Skin of body (tissue), 3 donors: ENCODE measurements at places on chromosomes 12 and 14.

- DNase-seq = no peak
Measured at GRCh38 chr12:124938108-124938507, 23.7 kb upstream of the UBC start.

DNA sequence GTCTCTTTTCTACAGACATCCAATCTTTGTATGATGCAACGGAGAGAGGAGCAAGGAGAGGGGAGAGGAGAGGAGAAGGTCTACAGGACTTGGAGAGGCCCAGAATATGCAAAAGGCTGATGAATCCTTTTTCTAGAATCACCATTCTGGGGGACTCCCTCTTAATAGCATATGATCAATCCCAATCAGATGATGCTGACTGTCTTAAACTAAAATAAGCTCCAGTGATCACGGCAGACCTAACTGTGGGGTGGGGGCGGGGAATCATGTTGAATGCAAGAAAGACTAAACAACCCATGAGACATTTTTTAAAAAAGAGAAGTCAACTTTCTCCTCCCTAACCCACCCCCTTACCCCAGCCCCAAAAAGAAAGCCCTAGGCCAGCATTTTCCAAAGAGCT lies 33.4 kb downstream of the BTBD7 start:
- DNase-seq = no peak

GRCh38 chr14:63781686-63782085 lies 53.8 kb upstream of the SGPP1 start:
- no peak for DNase-seq

GRCh38 chr12:115450710-115451109 lies 766.7 kb upstream of the TBX3 start:
- DNase-seq = no peak

DNA sequence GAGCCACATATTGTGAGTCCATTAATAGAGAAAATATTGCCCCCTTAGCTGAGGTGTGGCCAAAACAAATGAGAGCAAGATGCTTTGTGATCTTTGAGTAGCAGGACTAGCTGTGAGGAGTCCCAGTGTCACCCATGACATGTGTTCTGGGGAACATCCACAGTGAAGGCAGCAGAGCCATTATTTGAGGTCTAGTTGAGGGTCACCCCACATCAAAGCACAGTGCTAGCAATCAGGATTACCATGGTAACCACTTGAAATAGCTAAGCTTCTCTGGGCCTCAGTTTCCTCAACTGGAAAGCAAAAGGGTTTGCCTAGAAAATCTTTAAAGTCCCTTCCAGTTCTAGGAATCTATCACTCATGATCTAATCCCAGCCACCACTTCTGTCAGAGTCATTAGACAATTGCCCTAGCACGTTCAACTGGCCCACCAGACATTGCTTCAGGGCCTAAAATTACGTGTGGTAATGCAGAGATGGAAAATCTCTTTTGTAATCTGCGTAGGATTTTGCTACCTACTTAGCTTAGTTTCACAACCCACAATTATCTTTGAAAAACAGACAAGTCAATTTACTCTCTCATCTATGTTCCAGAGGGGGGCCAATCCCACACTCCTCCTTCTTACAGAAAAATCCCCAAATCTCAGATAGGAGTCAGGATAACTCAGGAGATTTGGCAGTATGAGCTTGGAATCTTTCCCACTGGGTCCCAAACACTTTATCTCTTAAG lies 251.2 kb upstream of the EGLN3 start:
- no peak for DNase-seq

DNA sequence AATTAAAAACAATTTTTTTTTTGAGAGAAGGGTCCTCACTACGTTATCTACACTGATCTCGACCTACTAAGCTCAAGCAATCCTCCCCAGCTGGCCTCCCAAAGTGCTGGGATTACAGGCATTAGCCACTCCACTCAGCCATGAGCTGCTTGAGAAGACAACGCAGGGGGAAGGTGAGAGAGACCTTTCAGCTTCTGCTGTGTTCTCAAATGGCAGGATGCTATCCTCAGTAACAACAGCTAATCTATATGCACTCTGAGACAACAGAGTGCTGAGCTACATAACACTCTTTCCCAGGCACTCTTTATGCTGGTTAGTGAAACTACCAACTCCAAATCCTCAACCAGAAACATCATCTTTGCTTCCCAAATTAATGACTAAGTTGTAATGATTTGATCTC lies 526.1 kb downstream of the CCER1 start:
- no peak for DNase-seq

GRCh38 chr14:28821993-28822392 lies 55.4 kb downstream of the FOXG1 start:
- DNase-seq = no peak

- no peak for DNase-seq
Measured at GRCh38 chr12:122063694-122064024, 14.9 kb upstream of the MLXIP start.

DNA sequence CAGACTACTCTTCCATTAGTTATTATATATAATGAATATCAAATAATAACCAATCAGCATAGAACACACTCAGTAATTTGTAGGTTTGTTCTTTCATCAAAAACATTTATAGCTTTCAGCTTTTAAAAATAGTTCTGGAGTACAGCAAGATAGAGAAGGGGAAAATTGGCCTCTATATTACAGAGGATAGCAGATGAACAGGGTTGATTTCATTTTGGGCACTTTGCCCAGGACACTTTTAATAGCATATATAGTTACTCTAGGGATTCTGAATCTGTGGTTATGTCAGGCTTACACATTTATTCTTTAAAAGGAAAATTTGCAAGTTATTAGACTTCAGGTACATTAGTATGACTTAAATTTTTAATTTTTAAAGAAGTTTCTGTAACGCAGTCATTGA lies 52.6 kb downstream of the IFT81 start:
- DNase-seq = peak; percentile 69

DNA sequence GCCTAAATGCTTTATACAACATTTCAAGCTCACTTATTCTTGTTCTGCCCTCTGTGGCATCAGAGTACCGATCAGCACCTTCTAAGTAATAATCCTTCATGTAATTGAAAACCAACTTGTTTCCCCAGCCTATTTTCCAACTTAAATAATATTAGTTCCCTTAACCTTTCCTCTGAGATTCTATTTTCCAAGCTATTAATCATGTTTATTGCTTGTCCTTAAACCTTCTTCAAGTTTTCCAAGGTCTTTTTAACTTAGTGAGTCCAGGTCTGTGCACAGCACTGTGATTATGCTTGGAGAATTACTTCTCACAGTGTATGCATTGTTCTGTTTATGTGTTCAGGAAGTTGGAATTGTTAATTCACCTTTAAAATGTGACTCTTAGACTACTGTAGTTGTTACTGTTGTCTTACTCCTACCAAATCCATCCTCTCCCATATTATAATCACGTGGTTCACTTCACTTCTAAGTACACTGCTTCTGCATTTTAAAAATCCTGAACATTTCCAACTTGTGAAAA lies 1039.3 kb upstream of the FOXG1 start:
- no peak for DNase-seq

DNA sequence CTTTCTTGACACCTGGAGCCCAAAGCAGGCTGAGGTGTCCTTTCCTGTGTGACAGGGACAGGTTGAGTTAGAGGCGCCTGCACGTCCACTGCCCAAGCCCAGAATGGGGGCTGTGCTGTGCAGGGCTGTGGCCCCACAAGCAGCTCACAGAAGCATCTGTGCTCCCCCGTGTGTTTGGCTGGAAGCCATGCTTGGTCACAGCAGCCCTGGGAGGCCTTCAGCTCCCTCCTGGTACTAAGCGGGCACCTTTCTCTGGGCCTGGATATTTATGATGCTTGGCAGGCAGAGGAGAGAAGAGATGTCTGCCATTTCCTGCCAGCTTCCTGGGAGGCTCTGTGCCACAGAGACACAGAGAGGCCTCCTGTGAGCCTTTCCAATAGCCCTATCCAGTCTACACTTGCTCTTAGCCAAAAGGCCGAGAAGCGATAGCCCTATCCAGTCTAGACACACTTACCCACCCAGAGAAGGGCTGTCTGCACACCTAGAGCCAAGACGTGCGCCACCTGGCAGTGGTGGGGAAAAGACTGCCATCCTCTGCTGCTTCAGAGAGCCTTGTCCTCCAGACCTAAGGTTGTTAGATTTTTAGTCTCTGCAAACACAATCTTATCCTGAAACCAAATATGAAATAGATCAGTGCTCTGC lies 117.4 kb downstream of the GCH1 start:
- no peak for DNase-seq

GRCh38 chr12:22978962-22979361 lies 354.0 kb downstream of the ETNK1 start:
- DNase-seq = no peak

GRCh38 chr14:101992708-101993107 lies 28.3 kb downstream of the DYNC1H1 start:
- no peak for DNase-seq

DNA sequence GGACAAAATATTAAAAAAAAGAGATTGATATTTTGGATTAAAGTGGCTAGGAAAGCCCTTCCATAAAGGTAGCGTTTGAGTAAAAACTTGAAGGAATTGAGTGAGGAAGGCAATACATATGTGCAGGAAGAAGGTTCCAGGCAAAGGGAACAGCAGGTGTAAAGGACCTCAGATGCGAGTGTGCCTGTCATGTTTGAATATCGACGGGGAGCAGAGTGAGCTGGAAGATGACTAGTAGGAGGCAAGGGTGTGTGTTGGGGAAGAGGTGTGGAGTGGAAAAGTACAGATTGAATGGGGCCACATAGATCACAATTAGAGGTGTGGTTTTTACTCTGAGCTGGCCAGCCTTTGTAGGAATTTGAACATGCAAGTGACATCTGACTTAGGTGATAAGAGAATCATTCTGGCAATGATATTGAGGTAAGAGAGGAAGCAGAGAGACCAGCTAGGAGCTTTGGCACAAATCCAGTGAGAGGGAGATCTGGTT lies 15.0 kb upstream of the FBXO33 start:
- no peak for DNase-seq

GRCh38 chr12:116808113-116809105 lies 70.3 kb downstream of the RNFT2 start:
- no peak for DNase-seq

DNA sequence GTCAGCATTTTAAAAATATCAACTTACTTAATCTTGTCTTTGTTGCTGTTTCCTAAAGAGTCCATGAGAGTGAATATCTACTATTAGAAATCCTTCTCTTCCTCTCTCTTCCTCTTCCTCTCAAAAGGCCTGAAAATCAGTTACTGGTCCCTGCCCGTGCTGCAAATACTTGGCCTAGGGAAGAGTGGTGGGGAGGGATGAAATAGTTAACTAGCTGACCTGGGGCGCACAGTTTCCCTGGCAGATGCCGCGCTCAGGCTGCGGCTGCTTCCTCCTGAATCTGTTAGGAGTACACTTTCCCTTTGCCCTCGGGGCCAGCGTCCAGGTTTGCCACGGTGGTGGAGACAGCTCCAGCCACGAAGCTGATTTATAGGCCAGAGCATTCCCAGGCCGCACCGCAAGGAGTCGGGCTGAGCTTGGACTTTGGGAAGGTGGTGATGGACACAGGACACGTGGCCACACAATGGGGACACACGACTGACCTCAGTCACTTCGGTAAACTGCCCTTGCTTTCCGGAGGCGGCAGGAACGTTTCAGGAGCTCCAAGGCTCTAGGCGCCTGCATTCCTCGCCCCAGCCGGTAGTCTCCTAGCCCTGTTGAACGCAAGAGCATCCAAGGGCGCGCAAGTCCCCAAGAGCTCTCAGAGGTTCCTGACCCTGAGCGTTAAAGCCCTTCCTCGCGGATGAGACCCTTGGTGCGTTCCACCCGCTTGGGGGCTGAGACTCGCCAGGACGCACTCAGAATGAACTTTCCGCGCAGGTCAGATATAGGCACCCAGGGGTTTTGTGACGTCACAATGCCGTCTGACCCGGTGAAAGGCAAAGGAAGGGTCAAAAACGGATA lies 7.1 kb upstream of the ASCL1 start:
- DNase-seq = no peak

- DNase-seq = no peak
Measured at GRCh38 chr12:88782351-88782750, 202.1 kb upstream of the KITLG start.

- DNase-seq = peak; percentile 48
Measured at GRCh38 chr14:59293935-59294661, 105.6 kb downstream of the DAAM1 start.

- DNase-seq = no peak
Measured at GRCh38 chr12:107178776-107179175, 85.4 kb upstream of the CRY1 start.

GRCh38 chr12:114213055-114213581 lies 192.8 kb downstream of the TBX5 start:
- DNase-seq = no peak

GRCh38 chr12:104747330-104747729 lies 210.8 kb downstream of the SLC41A2 start:
- DNase-seq = no peak

DNA sequence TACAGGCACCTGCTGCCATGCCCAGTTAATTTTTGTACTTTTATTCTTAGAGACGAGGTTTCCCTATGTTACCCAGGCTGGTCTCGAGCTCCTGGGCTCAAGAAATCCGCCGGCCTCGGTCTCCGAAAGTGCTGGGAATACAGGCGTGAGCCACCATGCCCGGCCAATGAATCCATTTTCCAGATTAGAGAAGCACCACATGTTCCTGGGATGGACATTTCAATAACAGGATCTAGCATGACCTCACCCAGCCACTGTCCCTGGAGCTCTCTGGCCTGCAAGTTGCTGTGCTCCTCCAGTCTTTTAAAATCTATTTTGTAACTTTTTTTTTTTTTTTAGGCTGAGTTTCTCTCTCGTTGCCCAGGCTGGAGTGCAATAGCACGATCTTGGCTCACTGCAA lies 2.2 kb downstream of the GPR132 start:
- no peak for DNase-seq

- DNase-seq = no peak
Measured at GRCh38 chr12:25052196-25052913, 103.5 kb upstream of the BCAT1 start.

DNA sequence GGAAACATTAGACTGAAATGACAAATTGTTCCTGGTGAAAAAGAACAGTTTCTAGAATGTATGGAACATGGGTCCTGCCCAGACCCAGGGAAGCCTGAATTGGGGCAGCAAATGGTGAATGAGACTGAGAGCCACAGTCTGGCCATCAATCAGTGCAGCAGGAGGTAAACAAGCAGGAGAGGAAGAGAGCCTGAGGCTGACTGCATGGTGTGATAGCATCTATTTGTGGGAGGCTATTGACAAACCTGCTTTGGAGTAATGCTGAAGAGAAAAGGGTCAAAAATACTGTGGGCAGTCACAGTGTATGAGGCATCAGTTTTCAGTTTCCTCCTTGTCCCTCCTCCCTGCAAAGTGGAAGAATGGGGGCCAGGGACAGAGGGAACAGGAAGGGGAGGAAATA lies 136.8 kb downstream of the ANKS1B start:
- DNase-seq = no peak

GRCh38 chr14:105144666-105145380 lies 23.8 kb downstream of the JAG2 start:
- DNase-seq = no peak

GRCh38 chr12:118126119-118126757 lies 9.7 kb upstream of the PEBP1 start:
- no peak for DNase-seq

- DNase-seq = no peak
Measured at GRCh38 chr12:92070864-92071445, 74.7 kb downstream of the BTG1 start.

- no peak for DNase-seq
Measured at GRCh38 chr12:82635263-82635662, 51.4 kb upstream of the TMTC2 start.
